ENCODE measurements at places on chromosomes 6 and 20.

GRCh38 chr6:157761926-157762325, 61.1 kb upstream of the SNX9 start:
- DNase-seq, result no peak

DNA sequence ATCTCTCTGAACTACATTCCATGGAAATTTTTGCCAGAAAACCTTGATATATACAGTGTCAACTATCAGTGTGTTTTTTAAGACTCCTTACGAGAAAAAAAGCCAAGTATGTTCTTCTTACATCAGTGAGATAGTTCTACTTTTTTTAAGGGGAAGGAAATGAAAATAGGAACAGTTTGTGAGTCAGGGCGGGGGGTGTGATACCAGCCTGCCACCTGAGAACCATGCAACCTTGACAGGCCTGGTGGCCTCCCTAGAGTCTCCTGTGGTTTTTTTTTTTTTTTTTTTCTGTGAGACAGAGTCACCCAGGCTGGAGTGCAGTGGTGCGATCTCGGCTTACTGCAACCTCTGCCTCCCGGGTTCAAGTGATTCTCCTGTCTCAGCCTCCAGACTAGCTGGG, 96.3 kb upstream of the GCM1 start:
- peak; percentile 49 for DNase-seq

DNA sequence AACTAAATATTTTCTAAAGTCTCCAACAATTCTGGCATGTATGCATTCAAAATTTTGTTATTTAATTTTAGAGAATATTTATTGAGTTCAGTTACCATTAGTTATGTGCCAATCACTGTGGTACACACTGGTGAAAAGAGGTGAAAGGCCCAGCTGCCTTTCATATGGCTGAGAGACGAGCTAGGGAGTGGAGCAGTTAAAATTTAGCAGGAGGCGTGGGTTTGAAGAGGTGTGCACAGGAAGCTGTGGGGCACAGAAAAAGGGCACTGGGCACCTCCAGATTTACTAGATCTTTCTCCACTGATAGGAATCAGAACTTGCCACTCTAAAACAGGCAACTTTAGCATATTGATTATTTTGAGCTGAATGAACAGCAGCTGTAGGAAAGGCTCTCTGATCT, 347.1 kb downstream of the CD83 start:
- DNase-seq, result no peak

DNA sequence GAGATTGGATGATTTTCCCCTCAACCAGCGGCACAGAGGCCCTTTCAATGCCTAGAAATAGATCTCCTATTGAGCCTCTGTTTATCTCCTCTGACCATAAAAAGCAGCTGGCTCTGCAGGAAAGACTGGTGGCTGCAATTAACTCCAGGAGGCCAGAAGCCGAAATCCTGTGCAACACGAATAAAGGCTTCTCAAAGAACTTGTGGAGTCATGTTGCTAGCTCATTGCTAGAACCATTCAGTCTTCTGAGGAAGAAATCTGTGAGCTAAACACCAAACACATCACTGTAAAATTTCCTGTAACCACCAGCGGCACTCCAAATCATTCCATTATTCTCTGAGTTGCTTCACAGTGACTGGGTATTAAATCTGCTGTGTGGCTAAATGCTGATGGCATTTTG, 49.1 kb upstream of the TPD52L1 start:
- DNase-seq, result no peak

DNA sequence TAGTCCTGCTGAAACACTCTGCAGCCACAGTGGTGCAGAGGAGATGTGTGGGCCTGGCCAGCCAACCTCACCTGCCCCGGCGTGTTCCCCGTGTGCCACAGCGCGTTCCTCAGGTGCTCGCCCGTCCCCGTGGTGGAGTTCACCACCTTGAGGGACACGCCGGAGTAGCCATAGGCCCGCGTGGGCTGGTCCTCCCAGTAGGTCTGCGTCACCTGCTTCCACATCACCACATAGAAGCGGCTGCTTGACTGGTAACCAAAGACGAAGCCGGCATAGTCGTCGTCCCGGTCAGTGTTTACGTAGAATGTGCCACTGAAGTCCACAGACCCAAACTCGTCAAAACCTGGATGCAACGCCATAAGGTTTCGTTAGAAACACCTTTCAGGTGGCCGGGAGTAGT, 31.5 kb downstream of the THBS2 start:
- no peak for DNase-seq

DNA sequence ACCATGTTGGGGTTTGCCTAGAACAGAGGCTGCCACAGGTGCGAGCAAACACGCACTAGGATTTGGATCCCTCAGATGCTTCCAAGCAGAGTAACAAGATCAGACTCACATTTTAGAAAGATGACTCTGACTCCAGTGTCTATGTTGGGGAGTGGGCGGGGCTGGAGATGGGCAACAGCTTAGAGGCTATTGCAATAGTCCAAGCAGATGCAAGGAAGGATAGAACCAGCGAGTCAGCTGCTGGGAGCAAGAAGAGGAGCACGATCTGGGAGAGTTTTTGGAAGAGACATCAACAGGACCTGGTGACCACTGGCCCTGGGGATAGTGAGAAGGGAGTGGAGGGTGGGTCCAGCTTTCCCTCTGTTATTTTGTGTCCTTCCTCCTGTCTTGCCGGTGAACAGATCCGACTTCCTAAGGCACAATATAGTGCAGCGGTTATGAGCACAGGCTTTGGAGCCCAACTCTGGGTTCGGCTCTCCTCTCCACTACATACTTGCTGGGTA, 52.7 kb downstream of the FGD2 start:
- no peak for DNase-seq

DNA sequence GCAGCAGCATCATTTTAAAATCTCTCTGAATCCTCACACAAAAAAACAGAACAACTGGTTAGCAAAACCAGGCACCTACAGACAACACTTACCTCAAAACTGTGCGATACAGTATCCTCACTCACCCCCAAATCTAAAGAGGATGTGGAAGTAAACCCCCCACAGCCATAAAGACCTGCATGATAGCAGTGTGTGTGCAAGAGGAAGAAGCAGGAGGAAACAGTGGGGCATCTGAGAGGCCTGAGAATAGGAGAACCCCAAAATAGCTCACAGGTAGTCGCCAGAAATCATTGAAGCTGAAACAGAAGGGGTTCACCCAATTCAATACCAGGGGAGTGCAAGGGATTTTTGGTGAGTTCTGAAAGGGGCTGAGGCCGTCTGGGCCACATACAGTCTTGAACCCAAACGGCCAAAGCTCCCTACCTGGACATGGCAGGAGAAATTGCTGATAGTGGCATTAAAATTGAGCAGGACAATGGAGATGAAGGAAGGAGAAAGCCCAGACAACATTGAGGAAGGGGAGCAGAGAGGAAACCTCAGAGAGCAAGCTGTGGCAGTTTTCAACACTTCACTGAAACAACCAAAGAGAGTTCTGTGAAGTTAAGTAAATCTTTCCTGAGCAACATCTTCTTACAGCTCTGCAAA, 129.7 kb downstream of the FIG4 start:
- peak; percentile 3 for DNase-seq

GRCh38 chr6:166743406-166744222, 116.6 kb upstream of the RPS6KA2 start:
- DNase-seq, result no peak

DNA sequence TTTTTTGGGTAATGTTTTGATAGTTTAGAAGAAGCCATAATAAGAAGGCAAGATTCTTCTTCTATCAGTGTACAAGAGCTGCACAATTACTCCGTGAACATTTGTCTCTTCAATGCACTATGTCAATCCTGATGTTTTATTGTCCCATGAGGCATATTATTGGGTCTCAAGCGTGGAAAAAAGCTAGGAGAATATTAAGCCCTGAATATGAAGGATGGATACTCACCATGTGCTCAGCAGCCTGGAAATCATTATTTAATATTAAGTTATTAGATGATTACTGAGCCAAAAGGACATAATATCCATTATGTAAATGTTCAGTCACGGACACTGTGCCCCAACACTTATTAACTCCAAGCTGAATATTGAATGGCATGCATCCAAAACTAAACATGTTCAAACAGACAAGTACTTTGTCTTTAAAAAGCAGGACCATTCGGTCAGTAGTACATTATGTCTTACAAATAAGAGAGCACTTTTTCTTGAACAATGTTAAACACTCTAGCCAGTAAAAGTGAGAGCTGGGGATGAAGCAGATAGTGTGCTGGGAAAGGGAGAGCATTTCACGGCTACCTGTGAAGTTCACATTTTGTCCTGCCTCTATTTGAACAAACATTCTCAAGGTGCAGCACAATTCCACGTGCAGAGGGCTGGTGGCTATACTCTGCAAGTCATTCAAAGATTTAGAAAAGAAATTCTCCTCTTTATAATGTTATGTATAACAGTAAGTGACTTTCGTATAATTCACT, 70.6 kb upstream of the CNR1 start:
- DNase-seq, result no peak

DNA sequence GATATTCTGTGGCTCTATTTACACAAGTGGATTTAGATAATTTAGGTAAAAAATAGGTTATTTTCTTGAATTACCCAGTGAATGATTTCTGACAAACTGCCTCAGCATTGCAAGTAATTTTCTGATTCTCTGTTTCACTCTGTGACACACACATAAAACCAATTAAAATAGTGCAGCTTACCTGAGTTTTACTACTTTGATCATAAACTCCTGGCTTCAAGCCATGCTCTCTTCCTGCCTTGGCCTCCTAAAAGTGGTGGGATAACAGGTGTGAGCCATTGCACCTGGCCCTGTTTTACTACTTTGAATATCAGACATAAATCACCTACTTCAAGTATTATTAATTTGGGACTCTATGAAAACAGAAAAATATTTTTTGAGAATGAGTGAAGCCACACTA, 462.9 kb downstream of the ADGRB3 start:
- no peak for DNase-seq

DNA sequence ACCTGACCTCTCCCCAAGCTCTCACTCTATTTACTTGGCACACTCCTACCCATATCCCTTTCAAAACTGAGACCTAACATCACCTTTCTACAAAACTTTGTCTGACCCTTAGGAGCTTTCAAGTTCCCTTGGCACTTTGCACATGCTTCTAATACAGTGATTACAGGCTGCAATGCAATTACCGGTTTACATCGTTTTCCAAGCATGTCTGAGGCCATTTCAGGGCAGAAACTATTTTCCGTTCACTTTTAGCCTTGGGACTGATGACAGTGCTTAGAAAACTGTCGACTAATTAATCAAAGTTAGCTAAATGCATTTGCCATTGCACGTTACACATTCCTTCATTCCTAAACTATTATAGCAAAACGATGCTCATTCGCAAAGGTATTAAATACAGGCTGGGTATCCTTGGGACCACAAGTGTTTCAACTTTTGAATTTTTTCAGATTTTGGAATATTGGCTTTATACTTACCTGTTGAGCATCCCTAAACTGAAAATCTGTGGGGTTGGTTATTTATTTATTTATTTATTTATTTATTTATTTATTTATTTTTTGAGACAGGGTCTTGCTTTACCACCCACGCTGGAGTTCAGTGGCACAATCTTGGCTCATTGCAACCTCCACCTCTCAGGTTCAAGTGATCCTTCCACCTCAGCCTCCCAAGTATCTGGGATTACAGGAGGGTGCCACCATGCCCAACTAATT, 3.3 kb downstream of the RARS2 start:
- DNase-seq, result no peak

GRCh38 chr20:49684335-49684997, 29.2 kb downstream of the B4GALT5 start:
- no peak for DNase-seq

DNA sequence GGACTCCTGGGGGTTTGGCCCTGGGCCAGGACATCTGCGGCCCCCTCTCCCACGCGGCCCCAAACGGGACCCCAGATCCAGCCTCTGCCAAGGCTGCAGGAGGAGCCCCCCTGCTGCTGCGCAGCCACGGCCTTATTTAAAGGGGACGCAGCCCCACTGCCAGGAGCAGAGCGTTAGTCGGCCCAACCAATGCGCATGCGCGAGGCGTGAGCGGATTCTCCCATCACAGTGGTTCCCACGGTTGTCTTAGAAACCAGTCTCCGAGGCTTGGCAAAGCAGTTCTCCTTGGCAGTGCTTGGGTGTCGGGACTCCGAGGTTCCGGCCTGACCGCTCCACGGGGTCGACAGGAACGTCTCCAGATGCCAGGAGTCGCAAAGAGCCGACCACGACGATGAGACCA, 288.3 kb upstream of the ZNF337 start:
- no peak for DNase-seq

DNA sequence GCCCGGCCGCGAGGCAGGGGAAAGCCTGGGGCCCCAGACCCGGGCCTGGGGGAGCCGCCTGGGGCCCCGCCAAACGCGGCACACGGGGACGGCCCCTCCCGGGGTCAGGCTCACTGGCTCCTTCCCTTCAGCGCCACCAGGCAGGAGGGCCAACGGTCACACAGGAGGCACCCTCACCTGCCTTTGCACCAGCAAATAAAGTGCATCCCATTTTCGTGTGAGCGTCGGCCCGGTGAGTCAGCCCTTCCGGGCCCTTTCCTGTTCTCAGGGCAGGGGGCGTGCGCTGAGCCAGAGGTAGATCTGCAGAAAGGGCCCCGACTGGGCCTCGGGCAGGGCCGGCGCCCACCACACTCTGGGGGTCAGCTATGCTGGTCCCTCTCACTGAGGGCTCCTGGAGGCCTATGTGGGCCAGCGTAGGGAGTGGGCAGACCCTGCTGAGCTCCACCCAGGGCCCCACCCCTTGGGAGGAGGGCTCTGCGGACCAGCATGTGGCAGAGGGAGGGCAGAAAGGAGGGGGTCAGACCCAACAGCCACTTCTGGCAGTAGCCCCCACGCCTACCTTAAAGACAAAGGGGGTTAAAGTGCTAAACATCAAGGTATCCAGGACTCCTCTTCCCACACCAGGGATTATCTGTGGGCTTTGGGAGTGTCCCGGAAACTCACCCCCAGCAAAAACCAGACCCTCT, 931 bp upstream of the UCKL1 start:
- no peak for DNase-seq

DNA sequence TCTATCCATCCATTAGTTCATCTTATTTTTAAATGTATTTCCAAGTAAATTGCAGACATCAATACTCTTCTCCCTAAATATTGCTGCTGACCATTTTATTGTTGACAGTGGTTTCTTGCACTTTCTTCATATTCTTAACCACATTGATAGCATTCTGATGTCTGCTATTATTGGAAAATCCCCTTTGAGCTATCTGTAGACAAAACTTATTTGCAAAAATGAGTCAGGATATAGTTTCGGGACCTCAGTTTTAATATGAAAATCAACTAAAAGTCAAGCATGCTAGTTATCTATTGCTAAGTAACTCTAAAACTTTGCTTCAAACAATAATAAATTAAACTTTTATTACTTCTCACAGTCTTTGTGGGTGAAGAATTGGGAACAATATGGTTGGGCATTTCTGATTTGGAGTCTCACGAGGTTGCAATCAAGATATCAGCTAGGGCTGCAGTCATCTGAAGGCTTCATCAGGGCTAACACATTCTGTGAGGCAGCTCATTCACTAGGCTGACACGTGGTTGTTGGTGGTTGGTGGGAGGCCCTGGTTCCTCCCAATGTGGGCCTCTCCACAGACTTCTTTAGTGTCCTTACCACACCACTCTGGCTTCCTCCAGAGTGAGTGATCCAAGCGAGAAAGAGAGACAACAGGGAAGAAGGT, 32.7 kb downstream of the CD109 start:
- no peak for DNase-seq

GRCh38 chr6:47919875-47920274, 138.0 kb downstream of the OPN5 start:
- DNase-seq, result no peak

GRCh38 chr6:14616656-14617055, 499.1 kb downstream of the CD83 start:
- no peak for DNase-seq

GRCh38 chr20:35285806-35286076, 1.2 kb upstream of the EIF6 start:
- no peak for DNase-seq

Measured in GM18507 (cell line).